Stomach (tissue), 19 donors: ENCODE measurements at places on chromosomes 13 and 19.

- peaks cover 32% of the 10 kb centered on the region for H3K36me3 ChIP-seq
- peaks cover 14% of the 10 kb centered on the region for H3K4me1 ChIP-seq
- peak overlapping the region; percentile 93 for H3K27ac ChIP-seq
- peak overlapping the region; percentile 86 for H3K4me3 ChIP-seq
These were observed 851 bp downstream of the ZNF320 start for GRCh38 chr19:52896431-52897137.

DNA sequence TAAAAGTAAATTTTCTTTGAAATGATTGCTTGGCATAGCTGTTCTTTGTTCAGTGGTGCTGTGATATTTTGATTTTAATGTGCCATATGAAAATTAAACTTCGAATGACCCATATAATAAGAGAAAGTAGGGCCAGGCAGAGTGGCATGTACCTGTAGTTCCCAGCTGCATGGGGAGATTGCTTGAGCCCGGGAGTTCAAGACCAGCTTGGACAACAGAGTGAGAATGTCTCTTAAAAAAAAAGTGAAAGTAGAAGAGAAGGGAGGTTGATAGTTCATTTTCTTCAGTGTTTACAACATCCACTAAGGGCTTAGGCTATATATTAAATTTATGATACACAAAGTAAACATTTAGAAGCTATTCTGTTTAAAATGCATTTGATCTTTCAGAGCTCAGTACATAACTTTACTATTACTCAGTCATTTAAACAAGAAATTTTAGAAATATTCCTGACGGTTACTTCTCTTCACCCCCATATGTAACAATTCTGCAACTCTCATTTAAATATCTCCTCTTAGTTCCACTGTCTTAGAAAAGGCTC lies 17.2 kb upstream of the RFC3 start:
- H3K4me3 ChIP-seq: no peak overlapping the region
- H3K4me1 ChIP-seq: peaks cover 4% of the 10 kb centered on the region
- H3K27me3 ChIP-seq: no peaks in the 10 kb centered on the region
- no peak for DNase-seq

GRCh38 chr19:40775632-40776022 lies 306 bp downstream of the MIA start:
- H3K4me3 ChIP-seq: no peak overlapping the region
- H3K27ac ChIP-seq: no peak overlapping the region
- peaks cover 23% of the 10 kb centered on the region for H3K4me1 ChIP-seq
- no peak for DNase-seq
- H3K36me3 ChIP-seq: peaks cover 6% of the 10 kb centered on the region

DNA sequence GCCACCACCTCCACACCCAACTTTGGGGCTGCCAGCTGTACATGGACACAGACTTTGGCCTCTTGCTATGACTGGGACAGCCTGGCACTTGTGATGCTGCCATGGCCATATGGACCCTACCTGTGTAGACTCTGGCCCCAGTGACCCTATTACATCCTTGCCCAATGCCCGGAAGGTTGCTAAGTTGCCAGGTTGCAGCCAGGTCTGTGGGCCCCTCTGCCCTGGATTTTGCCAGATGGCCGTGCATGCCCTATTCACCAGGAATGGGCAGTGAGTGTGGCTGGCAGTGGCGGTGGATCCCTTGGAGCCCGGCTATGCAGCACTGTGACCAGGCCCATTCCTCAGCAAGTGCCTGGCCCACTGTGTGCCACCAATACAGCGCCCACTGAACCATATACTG lies 8.9 kb upstream of the SDHAF1 start:
- no peak overlapping the region for H3K27ac ChIP-seq
- H3K4me3 ChIP-seq: no peak overlapping the region
- H3K27me3 ChIP-seq: peaks cover 42% of the 10 kb centered on the region
- no peak for DNase-seq
- no peaks in the 10 kb centered on the region for H3K36me3 ChIP-seq
- H3K4me1 ChIP-seq: peaks cover 11% of the 10 kb centered on the region

GRCh38 chr13:87671753-87672605 lies 808 bp downstream of the SLITRK5 start:
- peak; percentile 61 for DNase-seq
- no peaks in the 10 kb centered on the region for H3K36me3 ChIP-seq
- peaks cover 25% of the 10 kb centered on the region for H3K4me1 ChIP-seq
- no peak overlapping the region for H3K27ac ChIP-seq
- H3K27me3 ChIP-seq: no peaks in the 10 kb centered on the region
- H3K4me3 ChIP-seq: peak overlapping the region; percentile 54

DNA sequence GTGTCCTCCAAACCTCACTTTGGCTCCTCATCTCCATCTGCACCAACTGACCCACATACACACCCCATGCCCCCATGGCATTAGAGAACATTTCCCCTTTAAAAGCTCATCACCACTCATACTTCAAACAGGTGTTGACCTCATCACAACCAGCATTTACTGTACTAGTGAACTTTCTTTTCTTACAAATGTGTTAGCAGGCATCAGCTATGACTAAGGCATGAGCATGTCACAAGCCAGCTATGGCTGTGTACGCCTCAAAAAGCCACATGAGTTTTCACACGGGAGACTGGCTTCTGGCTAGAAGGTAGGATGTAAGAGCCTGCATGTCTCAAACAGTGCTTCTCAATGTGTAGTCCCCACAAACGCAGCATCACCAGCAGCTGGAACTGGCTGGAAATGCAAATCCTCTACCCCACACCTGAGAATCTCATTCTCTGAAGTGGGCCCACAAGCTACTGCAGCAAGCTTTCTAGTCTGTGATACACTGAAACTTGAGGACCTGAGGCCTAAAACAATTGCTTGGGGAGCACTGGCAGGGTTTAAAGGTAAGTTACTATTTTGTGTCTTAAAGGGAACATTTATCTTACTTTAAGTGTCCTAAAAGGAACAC lies 66.8 kb downstream of the TUBGCP3 start:
- peaks cover 96% of the 10 kb centered on the region for H3K36me3 ChIP-seq
- DNase-seq: no peak
- no peak overlapping the region for H3K27ac ChIP-seq
- no peaks in the 10 kb centered on the region for H3K27me3 ChIP-seq

- no peak for DNase-seq
- H3K4me3 ChIP-seq: no peak overlapping the region
- no peaks in the 10 kb centered on the region for H3K4me1 ChIP-seq
- no peak overlapping the region for H3K27ac ChIP-seq
- H3K27me3 ChIP-seq: no peaks in the 10 kb centered on the region
These were observed 28.3 kb upstream of the PCDH9 start for GRCh38 chr13:67258482-67258881.

DNA sequence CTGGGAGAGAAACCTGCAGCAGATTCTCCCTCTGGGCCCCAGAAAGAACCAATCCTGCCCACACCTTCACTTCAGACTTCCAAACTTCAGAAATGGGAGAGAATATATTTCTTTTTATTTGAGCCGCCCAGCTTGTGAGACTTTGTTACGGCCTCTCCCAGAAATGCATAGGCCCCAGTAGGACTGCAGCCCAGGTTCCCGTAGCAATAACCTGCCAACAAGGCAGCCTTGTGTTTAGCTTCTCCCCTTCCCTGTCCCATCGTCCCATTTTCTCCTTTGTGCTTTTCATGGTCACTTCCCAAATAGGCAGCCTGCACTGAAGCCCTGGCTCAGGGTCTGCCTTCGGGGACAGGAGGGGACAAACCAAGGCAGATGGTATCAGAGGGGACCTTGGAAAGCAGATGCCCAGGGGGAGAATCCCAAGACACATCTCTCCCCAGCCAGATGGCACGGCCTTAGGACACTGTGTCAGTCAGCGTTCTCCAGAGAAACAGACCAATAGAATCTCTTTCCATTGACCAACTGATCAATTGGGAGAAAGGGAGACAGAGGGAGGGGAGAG lies 3.7 kb upstream of the ARHGEF7 start:
- no peaks in the 10 kb centered on the region for H3K36me3 ChIP-seq
- no peak overlapping the region for H3K4me3 ChIP-seq
- no peak overlapping the region for H3K27ac ChIP-seq
- peaks cover 76% of the 10 kb centered on the region for H3K27me3 ChIP-seq

GRCh38 chr13:44317752-44318151 lies 55.9 kb upstream of the SERP2 start:
- H3K4me3 ChIP-seq: no peak overlapping the region
- no peaks in the 10 kb centered on the region for H3K36me3 ChIP-seq

- H3K27ac ChIP-seq: no peak overlapping the region
- no peaks in the 10 kb centered on the region for H3K36me3 ChIP-seq
- H3K27me3 ChIP-seq: no peaks in the 10 kb centered on the region
- H3K4me3 ChIP-seq: no peak overlapping the region
- DNase-seq: no peak
These were observed 155.0 kb downstream of the POSTN start for GRCh38 chr13:37443538-37443937.

DNA sequence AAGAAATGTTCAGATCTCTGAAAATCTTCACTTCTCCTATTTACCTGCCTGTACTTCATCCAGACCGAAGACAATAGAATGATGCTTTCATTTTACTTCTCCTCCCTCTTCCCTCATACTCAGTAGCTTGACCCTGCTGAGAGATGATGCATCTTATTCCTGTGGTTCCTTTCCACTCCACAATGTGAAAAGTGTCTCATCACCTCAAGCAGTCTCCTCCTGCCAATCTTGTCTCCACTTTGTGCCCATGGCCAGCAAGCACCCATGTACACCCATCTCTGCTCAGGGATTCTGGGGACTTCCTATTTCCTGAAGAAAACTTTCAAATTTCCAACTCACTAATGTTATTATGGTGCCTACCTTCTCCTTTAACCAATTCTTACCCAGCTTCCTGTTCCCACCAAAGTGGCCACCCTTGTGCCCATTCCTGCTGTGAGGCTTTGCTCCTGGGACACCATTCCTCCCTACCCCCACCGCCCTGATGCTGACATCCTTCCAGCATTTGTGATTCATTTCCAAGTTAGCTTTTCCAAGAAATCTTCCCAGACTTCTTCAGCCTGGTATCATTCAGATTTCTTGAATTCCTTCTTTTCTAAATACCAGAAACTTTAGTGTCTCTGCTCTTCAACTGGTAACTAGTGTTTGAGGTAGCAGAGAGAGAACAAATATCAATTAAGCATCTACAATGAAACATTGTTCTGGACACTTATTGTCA lies 212.5 kb downstream of the POSTN start:
- DNase-seq: no peak
- no peaks in the 10 kb centered on the region for H3K4me1 ChIP-seq
- no peak overlapping the region for H3K27ac ChIP-seq
- no peaks in the 10 kb centered on the region for H3K27me3 ChIP-seq

DNA sequence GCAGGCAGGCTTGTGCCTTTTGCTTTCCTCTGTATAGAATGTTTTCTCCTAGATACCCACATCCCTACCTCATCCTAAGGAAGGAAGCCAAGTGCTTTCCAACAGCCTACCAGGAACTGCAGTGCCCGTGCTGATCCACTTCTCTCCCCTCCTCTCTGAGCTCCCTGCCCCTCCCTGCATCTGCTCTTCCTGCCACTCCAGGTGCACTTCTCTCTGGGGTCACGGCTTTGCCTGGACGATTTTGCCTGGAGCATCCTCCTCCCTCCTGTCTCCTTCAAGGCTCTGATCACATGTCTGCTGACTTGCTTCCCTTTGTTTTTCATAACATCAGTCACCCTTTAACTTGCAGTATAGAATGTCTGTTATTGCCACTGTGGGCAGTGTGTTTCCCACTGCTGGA lies 34.7 kb upstream of the IRS2 start:
- DNase-seq: no peak
- H3K27ac ChIP-seq: no peak overlapping the region
- no peaks in the 10 kb centered on the region for H3K27me3 ChIP-seq

GRCh38 chr13:103324641-103325040 lies 258.4 kb upstream of the SLC10A2 start:
- no peaks in the 10 kb centered on the region for H3K4me1 ChIP-seq
- H3K27me3 ChIP-seq: no peaks in the 10 kb centered on the region
- no peaks in the 10 kb centered on the region for H3K36me3 ChIP-seq
- no peak overlapping the region for H3K4me3 ChIP-seq

- H3K27ac ChIP-seq: no peak overlapping the region
- H3K27me3 ChIP-seq: no peaks in the 10 kb centered on the region
- peaks cover 3% of the 10 kb centered on the region for H3K4me1 ChIP-seq
- DNase-seq: no peak
These were observed 12.7 kb downstream of the PRAM1 start for GRCh38 chr19:8489561-8490394.

DNA sequence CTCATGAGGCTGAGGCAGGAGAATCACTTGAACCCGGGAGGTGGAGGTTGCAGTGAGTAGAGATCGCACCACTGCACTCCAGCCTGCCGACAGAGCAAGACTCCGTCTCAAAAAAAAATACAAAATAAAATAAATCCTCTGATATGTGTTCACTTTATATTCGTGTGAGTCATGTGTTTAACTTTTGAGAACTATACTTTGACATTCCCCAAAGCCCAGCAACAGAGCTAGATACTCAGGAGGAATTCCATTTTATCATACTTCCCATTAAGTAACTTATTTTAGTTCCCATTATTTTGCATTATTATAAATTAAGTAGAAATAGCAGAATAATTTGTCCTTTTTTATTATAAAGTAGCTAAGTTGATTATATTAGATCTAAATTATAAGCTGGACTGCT lies 3.3 kb upstream of the CHAMP1 start:
- no peak for DNase-seq
- H3K36me3 ChIP-seq: peaks cover 17% of the 10 kb centered on the region
- no peaks in the 10 kb centered on the region for H3K27me3 ChIP-seq
- H3K27ac ChIP-seq: no peak overlapping the region
- no peak overlapping the region for H3K4me3 ChIP-seq

DNA sequence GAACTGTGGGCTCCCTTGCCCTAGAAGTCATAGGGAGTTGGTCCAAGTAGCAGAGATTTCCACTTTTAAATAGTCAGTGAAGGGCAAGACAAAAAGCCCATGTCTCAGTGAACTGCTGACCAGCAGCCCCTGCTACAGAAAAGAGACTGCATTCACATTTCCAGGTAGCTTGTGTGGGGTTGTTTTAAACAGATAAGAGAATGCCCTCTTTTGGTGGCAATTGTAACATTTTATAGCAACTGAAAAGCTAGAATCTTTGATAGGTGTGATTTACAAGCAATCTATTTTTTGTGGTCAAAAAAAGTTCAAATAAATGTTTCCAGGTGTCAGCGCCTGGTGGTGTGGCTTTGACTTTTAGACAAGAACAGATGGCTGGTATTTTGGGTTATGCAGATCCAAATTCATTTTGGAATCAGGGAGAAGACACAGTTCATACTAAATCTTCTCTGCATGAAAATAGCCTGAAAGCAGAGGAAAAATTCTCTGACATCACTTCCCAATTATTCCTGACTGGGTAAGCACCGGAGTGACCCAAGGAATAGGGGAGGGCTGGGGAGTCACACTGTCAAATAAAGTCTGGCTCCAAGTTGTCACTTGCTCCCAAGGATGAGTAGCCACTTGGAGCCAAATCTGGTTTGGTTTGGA lies 26.2 kb upstream of the GPR12 start:
- peaks cover 10% of the 10 kb centered on the region for H3K4me1 ChIP-seq
- H3K4me3 ChIP-seq: no peak overlapping the region
- H3K27me3 ChIP-seq: peaks cover 11% of the 10 kb centered on the region
- no peak overlapping the region for H3K27ac ChIP-seq
